ENCODE measurements at places on chromosomes 7 and 10.

GRCh38 chr7:4831723-4832495 is 29.9 kb downstream of the PAPOLB start:
- no peak for DNase-seq

- no peak for DNase-seq
Observed at GRCh38 chr7:126948664-126949063, 304.1 kb downstream of the GRM8 start.

DNA sequence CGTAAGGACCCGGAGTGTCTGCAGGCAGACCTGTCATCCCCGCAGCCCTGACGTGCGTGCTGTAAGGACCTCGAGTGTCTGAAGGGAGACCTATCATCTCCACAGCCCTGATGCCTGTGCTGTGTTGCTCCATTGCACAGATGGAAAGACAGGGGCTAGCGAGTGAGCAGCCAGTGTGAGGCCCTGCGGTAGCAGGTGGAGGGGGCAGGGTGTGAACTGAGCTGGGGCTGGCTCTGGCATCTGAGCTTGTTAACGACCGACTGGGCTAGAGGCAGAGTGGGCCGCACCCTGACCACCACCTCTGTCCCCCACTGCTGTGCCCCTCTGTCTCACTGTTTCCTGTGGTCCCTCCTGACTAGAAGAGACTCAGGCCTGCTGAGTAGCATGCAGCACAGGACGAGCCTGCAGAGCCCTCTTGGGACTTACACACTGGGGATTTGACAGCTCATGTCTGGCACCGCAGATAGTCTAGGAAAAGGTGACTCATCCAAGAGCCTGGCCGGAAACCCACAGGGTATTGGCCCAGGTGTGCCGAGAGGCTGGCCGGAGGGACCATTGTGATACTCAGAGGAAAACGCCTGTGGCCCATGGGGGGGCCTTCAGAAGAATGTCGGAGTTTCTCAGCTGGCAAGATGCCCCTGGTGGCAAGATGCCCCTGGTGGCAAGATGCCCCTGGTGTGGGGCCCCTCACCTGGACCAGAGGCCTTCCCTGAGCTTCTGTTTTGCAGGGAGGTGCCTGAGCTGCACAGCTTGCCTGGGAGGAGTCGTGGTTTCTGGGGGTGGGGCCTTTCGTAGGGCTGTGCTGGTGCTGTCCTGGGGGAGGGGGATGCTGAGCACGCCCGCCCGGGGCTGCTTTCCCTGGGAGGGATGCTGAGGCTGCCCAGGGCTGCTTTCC is 34.3 kb downstream of the INPP5A start:
- peak; percentile 28 for DNase-seq

DNA sequence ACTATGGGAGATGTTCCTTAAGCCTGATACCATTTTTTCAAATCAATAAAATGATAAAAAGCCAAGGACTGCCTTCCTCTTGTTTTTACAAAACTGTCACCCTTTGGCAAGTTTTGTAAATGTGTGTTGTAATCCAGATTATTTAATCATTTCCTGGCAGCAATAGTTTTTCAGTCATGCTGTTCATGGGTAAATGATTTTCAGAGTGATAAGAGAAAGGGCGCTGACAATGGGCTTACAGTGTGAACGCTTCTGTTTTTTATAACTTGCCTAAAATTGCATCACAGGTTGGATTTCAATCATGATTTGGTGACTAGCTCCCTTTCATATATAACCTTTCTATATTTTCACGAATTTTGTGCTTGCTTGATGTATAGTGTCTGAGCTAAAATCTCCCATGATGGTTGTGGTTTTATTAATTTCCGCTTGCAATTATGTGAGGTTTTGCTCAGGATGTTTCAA is 19.0 kb upstream of the DMBT1 start:
- DNase-seq = no peak

DNA sequence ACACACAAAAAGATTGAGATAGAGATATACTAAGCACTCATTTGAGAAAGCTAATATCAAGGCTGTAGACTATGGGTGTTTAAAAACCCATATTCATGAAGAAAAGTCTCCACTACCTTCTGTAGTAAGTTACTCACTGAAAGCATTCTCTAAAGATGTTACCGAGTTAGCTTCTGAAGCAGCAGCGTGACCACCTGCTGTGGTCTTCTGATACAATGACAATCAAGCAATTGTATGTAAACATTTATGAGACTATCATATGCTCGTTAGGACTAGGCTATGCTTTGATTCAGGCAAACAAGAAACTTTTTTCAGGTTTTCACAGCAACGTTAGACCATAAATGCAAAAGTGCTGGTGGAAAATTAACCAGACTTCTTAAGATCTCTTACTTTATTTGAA is 11.2 kb downstream of the RHOBTB1 start:
- no peak for DNase-seq

DNA sequence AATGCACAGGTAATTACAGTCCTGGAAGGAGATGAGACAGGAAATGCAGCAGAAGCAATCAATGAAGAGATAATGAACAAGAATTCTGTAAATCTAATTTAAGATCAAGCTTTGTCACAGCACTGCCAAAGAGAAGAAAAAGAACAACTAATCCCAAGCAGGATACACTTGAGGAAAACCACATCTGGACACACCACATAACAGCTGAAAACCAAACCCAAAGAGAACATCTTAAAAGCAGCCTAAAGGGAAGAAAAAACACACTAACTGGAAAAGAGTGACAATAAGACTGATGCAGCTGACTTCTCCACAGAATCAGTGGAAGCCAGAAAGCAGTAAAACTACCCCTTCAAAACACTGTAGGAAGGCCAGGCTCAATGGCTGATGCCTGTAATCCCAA is 10.2 kb downstream of the CYTH3 start:
- no peak for DNase-seq

DNA sequence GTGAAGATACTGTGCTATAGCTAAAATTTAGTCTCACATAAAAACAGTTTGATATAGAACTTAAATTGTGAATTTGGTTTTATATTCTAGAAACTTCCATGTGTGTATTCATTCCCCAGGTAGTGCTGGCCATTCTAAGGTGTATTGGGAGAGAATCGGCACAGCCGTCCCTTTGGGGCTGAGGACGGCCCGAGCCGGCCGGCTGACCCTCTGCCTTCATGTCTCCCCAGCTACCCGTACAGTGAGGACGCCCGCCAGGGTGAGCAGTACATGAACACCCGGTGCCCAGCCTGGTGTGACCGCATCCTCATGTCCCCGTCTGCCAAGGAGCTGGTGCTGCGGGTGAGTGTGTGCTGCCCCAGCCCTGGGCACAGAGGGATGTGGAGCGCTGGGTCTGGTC is 8.5 kb downstream of the NKX6-2 start:
- DNase-seq = no peak

DNA sequence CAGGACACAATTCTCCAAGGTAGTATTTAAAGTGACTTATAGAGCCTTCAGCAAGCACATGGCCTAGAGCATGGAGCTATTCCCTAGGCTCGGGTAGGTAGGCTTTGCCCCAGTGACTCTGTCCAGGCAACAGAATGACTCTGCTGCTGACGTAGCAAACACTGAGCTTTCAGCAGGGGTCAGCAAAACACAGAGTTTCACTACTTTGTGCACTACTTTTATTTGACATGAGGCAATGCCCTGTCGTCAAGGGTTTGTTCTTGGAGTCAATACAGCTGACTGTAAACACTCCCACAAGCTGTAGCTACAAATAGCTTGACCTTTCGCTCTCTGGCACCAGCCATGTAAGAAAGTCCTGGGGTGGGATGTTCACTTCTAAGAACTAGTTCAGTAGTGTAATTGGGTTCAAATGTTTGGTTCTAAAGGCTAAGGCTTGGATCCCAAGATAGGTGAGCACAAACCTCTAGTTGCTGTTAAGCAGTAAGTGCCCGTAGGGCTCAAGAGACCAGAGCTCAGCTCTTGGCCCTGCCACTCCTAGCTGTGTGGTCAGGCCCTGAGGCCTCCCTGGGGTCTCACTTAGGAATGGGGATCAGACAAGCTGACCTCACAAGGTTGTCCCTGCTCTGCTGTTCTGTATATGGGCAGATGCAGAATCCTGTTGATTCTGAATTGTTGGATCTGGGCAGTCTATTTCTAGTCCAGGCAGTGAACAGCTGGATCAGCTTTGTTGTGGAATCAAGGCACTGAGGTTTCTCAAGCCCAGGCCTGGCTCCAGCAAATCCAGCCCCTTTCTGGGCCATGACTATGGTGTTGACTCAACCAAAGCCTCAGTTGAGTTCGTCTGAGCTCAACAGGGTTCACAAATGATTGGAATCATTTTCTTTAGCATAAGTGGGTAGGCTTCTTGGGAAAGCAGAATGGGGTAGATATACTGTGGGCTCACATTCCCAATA is 10.7 kb downstream of the NODAL start:
- no peak for DNase-seq

- no peak for DNase-seq
Observed at GRCh38 chr7:107384025-107384424, 85.8 kb upstream of the GPR22 start.

- DNase-seq = no peak
Observed at GRCh38 chr7:24709585-24710360, 47.5 kb downstream of the GSDME start.

DNA sequence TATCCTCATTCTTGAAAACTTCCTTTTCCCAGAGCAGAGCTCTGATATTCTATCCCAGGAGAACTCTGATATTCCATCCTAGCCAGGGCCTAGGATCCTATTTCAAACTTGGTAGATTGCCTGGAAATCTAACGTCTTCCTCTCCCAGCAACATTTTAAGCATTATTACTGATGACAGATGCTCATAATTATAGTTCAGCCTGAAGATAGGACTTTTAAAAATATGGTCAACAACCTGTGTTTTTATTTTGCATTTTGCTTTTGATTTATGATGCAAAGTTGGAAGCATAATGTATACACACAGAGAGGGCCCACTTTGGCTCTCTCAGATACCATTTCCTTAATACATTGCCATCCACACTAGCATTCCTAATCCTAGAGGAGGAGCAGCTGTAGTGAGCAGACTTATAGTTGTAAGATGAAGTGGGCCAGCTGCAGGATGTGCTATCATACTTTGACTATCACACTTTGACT is 457.4 kb upstream of the TPK1 start:
- no peak for DNase-seq

GRCh38 chr7:36076074-36076473 is 77.0 kb upstream of the EEPD1 start:
- DNase-seq = no peak

- DNase-seq = peak; percentile 1
Observed at GRCh38 chr10:9229702-9230244, 1175.3 kb downstream of the GATA3 start.

- DNase-seq = no peak
Observed at GRCh38 chr7:27605283-27605682, 57.4 kb downstream of the HIBADH start.

- no peak for DNase-seq
Observed at GRCh38 chr10:3210251-3210877, 37.8 kb upstream of the PITRM1 start.

DNA sequence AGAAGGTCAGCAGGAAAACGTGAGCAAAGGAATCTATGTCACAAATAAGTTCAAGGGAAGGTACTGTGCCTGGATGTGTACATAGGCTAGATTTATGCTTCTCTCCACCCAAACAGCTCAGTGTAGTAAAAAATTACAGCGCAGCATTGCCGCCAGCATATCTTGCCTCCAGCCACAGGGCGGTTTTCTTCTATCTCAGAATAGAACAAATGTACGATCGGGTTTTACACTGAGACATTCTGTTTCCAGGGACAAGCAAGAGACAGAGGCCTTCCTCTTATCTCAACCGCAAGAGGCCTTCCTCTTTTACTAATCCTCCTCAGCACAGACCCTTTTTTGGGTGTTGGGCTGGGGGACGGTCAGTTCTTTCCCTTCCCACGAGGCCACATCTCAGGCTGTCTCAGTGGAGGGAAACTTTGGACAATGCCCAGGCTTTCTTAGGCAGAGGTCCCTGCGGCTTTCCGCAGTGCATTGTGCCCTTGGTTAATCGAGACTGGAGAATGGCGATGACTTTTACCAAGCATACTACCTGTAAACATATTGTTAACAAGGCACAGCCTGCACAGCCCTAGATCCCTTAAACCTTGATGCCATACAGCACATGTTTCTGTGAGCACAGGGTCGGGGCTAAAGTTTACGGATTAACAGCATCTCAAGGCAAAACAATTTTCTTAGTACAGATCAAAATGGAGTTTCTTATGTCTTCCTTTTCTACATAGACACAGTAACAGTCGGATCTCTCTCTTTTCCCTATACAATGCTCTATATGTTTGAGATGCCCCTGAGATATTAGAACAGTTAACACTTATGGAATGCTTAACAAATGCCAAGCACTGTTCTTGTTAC is 11.6 kb upstream of the ABHD11 start:
- DNase-seq = no peak

DNA sequence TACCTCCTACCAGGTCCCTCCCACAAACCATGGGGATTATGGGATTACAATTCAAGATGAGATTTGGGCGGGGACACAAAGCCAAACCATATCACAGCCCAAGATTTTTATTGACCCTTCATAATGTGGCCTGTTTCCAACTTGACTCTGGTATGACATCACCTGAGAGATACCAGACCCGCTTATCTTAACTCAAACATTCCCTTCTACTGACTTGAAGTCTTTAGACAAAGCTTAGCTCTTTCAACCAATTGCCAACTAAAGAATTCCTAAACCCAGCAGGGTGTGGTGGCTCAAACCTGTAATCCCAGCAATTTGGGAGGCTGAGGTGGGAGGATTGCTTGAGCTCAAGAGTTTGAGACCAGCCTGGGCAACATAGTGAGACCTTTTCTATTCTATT is 67.9 kb downstream of the CLRN3 start:
- no peak for DNase-seq

DNA sequence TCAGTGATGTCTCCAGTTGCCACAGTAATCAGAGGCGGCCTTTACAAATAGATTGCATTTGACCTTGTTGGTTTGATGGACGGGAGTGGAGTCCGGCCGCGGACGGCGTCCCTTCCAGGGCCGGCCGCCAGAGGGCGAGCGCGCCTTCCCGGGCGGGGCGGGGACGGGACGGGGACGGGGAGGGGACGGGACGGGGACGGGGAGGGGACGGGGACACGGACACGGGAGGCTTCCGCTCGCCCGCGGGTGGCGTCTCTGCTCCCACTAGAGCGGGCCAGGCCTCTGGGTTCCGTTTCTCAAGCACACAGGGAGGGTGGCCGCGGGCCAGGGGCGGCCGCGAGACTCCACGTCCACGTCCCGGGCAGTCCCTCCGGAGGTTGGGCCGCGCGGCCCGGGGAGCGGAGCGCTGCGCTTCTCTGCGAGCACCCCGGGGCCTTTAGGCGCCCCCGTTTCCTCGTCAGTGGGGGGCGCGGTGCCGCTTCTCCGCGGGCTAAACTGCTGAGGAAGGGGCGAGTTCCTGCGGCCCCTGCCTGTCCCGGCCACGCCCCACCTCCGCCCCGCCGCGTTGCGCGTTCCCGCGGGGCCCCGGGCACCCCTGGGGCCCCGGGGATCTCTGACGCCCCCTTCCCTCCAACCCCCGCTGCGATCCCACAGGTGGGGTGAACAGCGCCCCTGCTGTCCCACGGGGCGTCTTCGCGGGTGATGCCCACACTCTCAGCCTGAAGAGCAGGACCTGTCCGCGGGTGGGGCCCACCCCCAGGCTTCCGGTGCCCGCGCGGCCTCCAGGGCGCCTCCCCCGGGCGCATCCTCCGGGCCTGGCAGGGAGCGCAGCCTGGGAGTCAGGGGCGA is 84.2 kb upstream of the MKI67 start:
- DNase-seq = peak; percentile 72

- DNase-seq = no peak
Observed at GRCh38 chr10:100359030-100359432, 12.0 kb downstream of the SCD start.

GRCh38 chr7:519484-520390 is at the start of gene PDGFA:
PDGFA (minus strand) TSS chr7:519846; CDS start chr7:519001, 845 bp downstream.
- DNase-seq = no peak

Measured in CD4-positive, alpha-beta T cell (primary cell).